ENCODE measurements at places on chromosomes 5 and 9. TPM values are rescaled to one million over a fixed set of nuclear protein-coding genes. Genes with fewer than 3 reads are reported as not detected.

Gene CDC25C
- not detected for total RNA-seq

GRCh38 chr9:129289131-129289731 lies 111.2 kb upstream of the IER5L start:
- DNase-seq = no peak
- no peaks in the 10 kb centered on the region for H3K27me3 ChIP-seq
- no peaks in the 10 kb centered on the region for H3K36me3 ChIP-seq
- no peak overlapping the region for H3K27ac ChIP-seq
- H3K4me1 ChIP-seq = no peaks in the 10 kb centered on the region

DNA sequence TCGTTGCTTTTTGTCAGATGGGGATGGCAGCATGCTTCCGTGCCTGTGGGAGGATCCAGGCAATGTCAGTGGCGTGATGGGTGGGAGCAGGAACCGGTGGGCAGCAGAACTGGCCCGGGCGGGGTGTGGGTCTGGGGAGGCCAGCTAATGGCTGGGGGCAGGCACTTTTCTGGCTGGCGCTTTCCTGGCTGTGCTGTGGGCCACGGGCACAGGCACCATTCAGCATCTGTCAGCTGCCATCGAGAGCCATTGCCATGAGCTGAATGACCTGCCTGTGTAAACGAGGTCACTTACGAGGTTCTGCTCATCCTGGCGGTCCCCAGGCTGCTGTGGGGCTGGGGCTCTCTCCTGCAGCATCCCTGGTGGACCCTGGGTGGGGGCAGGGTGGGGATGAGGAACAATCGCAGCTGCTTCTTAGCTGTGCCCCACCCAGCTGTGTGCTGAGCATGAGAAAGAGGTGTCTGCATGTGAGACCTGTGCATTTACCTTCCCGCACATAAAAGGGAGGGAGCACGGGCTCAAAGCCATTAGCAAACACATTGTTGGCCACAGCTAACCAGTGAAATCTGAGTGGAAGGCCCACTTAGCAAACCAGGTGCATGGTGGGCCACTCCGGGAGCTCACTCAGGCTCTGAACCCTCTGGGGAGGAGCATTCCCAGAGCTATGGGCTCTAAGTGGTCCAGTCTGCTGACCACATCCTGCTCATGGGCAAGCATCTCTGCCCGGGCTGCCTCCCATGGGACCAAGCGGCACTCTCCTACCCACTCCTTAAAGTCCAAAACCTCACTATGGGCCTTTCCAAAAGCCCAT lies 41.3 kb upstream of the OLFM1 start:
- H3K4me1 ChIP-seq = no peaks in the 10 kb centered on the region
- H3K27me3 ChIP-seq = no peaks in the 10 kb centered on the region
- no peak overlapping the region for H3K27ac ChIP-seq

Gene FBXL7
- not detected for total RNA-seq

GRCh38 chr5:178394074-178394473 lies 161.5 kb upstream of the PHYKPL start:
- DNase-seq = no peak
- no peaks in the 10 kb centered on the region for H3K36me3 ChIP-seq
- no peak overlapping the region for H3K27ac ChIP-seq
- no peak overlapping the region for H3K4me3 ChIP-seq
- no peaks in the 10 kb centered on the region for H3K27me3 ChIP-seq
- no peaks in the 10 kb centered on the region for H3K4me1 ChIP-seq

DNA sequence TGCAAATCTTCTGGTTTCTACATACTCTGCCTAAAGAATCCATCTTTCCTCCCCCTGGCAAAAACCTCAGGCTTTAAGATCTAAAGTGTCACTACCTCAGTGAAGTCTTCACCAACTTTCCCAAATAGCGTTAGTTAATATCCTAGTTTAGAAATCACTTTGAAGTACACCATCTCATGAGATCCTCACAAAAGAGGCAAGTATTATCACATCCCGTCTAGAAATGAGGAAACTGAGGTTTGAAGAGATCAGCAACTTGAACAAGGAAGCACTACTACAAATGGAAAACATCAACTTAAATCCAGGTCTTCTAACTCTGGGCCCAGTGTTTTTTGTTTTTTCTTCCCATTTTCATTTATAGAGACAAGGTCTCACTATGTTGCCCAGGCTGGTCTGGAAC lies 4.6 kb downstream of the AP3B1 start:
- DNase-seq = no peak
- H3K4me1 ChIP-seq = peaks cover 8% of the 10 kb centered on the region
- peaks cover 5% of the 10 kb centered on the region for H3K36me3 ChIP-seq
- no peak overlapping the region for H3K27ac ChIP-seq
- no peaks in the 10 kb centered on the region for H3K27me3 ChIP-seq

- no peak for DNase-seq
- no peak overlapping the region for H3K27ac ChIP-seq
- H3K27me3 ChIP-seq = no peaks in the 10 kb centered on the region
- H3K4me1 ChIP-seq = no peaks in the 10 kb centered on the region
- no peak overlapping the region for H3K4me3 ChIP-seq
Measured at GRCh38 chr9:30967476-30967875, 1417.0 kb upstream of the ACO1 start.

Gene FGF18
- total RNA-seq = 0.15 TPM

- H3K4me1 ChIP-seq = no peaks in the 10 kb centered on the region
- H3K4me3 ChIP-seq = no peak overlapping the region
- no peak overlapping the region for H3K27ac ChIP-seq
- no peaks in the 10 kb centered on the region for H3K27me3 ChIP-seq
Measured at GRCh38 chr5:31273161-31273560, 79.7 kb downstream of the CDH6 start.

DNA sequence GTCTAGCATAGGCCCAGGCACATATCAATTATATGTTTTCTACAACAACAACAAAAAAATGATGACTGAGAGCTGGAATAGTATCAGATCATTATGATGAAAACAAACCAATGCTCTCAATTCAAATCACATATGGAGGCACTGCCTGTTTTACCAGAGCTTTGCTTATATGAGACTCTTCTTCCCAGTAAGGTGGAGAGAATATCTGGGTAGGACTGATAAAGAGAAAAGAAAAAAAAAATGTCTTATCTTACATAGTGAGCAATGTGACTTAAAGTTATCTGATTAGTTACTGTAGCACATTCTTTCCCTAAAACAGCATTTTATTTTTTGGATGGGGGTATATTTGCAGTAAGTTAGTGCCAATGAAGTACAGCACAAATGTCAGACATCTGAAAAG lies 154.8 kb downstream of the RAB3C start:
- no peaks in the 10 kb centered on the region for H3K36me3 ChIP-seq
- no peak overlapping the region for H3K27ac ChIP-seq
- H3K4me1 ChIP-seq = no peaks in the 10 kb centered on the region
- no peak overlapping the region for H3K4me3 ChIP-seq
- H3K27me3 ChIP-seq = no peaks in the 10 kb centered on the region

DNA sequence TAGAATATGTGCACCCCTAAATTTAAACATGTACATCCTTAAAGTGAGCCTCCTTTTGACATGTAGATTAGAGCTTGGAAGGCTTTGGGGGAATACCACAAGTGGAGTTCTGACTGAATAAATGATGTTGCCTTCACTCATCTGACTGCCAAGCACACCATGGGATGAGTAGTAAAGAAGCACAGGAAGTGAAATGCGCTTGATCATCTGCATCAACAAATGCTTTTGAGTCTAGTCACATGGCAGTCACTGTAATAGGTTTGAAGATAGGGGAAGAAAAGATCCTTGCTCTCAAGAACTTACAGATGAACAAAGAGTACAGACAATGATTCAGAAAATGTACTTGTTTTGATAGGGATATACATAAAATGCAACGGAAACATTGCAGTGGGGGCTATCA lies 62.0 kb upstream of the STARD4 start:
- H3K4me1 ChIP-seq = no peaks in the 10 kb centered on the region
- no peak overlapping the region for H3K27ac ChIP-seq
- no peak overlapping the region for H3K4me3 ChIP-seq
- H3K36me3 ChIP-seq = no peaks in the 10 kb centered on the region
- no peak for DNase-seq

Gene PTGDS
- total RNA-seq = not detected

DNA sequence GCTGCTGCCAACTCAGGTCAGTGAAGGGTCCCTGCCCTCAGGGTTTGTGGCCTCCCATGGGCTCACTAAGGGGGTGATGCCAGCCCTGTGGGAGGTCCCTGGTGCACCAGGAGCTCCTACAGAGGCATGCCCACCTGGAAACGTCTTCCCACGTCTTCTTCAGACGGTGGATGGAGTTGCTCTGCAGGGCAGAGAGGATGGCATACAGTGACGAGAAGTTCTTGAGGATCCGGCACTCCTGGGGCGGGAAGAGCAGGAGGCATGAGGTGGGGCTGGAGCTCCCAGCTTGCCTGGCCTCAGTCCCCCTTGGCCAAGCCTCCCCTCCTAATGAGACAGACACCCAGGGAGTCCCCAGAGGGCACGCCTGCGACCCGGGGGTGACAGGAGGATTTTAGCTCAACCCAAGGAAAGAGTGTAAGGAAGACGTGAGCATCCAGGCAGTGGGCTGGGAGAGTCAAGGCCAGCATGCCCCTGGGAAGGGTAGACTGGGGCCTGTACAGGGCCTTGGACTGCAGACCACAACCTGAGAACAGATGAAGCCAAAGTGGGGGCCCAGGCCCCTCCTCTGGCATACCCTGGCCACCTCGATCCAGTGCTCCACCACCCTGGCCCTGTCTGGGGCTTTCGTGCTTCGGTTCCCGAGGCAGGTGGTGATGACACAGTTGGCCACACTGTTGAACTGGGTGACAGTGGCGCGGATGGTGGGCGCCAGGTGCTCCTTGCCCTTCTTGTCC lies 14.4 kb downstream of the RALGDS start:
- no peaks in the 10 kb centered on the region for H3K27me3 ChIP-seq
- H3K36me3 ChIP-seq = no peaks in the 10 kb centered on the region
- no peak overlapping the region for H3K27ac ChIP-seq
- no peak for DNase-seq

Gene ADGRD2
- not detected for total RNA-seq

Gene SLC25A2
- 3.6 TPM for total RNA-seq

Gene ZNF462
- not detected for total RNA-seq

Gene CNTLN
- 0.94 TPM for total RNA-seq

DNA sequence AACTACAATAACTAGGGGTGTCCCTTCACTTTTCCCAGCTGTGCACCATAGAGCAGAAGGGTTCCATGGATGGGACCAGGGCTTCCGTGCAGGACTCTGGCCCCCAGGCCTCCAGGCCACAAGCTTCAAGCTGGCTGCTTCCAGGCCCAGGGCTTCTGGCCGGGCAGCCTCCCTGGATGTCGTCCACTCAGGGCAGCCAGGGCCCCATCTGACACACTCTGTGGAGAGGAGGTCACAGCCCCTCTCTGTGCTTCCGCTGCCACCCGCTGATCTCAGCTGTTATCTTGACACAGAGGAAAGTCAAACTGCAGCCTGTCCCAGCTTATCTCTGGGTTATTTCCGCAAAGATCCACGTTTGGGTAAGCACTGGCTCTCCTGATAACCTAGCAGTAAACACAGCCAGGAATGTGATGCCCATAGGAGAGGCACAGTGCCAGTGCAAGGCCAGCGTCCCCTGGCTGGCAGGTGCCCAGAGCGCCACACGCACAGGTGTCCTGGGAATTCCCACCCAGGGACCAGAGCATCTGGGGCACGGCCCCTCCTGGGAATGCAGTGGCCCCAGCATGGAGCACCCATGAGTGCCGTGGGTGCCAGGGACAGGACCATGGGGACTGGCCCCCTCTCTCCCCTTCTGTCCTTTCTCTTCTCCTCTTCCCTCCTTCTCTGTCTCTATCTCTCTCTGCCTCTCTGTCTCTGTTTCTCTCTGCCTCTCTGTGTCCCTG lies 15.6 kb upstream of the SLC6A19 start:
- no peak overlapping the region for H3K27ac ChIP-seq
- no peak overlapping the region for H3K4me3 ChIP-seq
- DNase-seq = no peak

Gene AGXT2
- total RNA-seq = not detected

DNA sequence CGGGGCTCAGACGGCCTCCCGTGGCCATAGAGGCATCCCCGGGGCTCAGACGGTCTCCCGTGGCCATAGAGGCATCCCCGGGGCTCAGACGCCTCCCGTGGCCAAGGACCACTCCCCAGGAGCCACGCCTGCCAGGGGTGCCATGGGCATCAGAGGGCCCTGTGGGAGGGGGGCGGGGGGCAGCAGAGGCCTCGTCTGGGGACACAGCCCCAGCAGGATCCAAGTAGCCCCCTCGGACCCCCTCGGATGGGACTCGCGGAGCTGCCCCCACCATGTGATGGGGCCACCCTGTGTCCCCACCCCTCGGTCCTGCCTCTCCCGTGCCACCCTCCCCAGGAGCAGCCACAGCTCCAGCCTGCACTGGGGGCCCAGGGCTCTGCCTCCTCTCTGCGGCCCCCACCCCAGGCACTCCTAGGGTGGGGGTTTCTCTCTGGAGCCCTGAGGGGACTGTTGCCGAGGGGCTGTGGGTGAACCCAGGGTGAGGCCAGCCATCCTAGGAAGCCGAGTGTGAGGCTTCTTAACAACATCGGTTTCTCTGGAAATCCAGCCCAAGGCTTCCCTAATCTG lies 2.5 kb downstream of the ENTPD8 start:
- no peak overlapping the region for H3K4me3 ChIP-seq
- no peaks in the 10 kb centered on the region for H3K36me3 ChIP-seq
- no peaks in the 10 kb centered on the region for H3K4me1 ChIP-seq
- DNase-seq = no peak
- H3K27me3 ChIP-seq = peaks cover 11% of the 10 kb centered on the region

DNA sequence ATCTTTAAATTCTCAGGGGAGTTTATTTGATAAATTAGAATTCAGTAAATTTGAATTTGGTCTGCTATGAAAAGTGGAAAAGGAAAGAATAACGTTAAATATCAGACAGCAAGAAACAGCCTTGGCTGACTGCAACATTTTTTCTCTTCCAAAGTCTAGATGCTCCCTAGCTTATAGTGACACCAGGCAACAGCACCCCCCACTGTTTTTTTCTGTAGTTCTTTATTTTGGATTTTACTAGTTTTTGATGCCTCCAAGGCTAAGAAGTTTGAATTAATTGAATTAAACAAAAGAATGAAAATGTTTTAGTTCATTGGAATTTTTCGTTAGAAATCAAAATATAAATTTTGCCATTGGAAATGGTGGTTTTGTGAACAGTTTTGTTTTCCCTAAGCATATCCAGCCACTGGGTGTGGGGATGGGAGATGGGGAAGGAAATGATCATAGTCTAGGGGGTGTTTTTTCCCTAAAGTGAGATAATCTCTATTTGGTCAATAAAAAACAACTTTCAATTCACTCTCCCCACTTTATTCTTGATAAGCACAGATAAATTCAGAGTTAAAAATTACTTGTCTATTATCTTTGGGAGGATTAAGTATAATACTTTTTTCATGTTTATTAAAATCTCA lies 199.3 kb upstream of the CD180 start:
- no peak overlapping the region for H3K27ac ChIP-seq
- no peak for DNase-seq
- no peaks in the 10 kb centered on the region for H3K27me3 ChIP-seq
- no peak overlapping the region for H3K4me3 ChIP-seq
- H3K4me1 ChIP-seq = no peaks in the 10 kb centered on the region
- H3K36me3 ChIP-seq = no peaks in the 10 kb centered on the region

GRCh38 chr9:129093602-129094386 lies 12.9 kb downstream of the DOLPP1 start:
- no peaks in the 10 kb centered on the region for H3K4me1 ChIP-seq
- no peak overlapping the region for H3K4me3 ChIP-seq
- no peak overlapping the region for H3K27ac ChIP-seq
- peaks cover 14% of the 10 kb centered on the region for H3K36me3 ChIP-seq

Gene SAXO1
- total RNA-seq = not detected

Gene WWC1
- total RNA-seq = 2.0 TPM

GRCh38 chr9:114321759-114322158 lies 1.1 kb upstream of the ORM1 start:
- H3K4me1 ChIP-seq = no peaks in the 10 kb centered on the region
- H3K27me3 ChIP-seq = no peaks in the 10 kb centered on the region
- no peaks in the 10 kb centered on the region for H3K36me3 ChIP-seq
- DNase-seq = no peak
- H3K27ac ChIP-seq = no peak overlapping the region
- no peak overlapping the region for H3K4me3 ChIP-seq
